Breast epithelium (tissue), 4 donors: ENCODE measurements at places on chromosomes 3 and 15. TPM values are rescaled to one million over a fixed set of nuclear protein-coding genes. Genes with fewer than 3 reads are reported as not detected.
A peak's percentile ranks its signal among the peaks of the same experiment; 100 is the strongest.

The ISLR2 gene
- not detected for total RNA-seq

The MCF2L2 gene
- total RNA-seq: 1.3 TPM

The ATP1B3 gene
- 47.2 TPM for total RNA-seq

The MLF1 gene
- total RNA-seq: 10.2 TPM

The GABRB3 gene
- 1.8 TPM for total RNA-seq

DNA sequence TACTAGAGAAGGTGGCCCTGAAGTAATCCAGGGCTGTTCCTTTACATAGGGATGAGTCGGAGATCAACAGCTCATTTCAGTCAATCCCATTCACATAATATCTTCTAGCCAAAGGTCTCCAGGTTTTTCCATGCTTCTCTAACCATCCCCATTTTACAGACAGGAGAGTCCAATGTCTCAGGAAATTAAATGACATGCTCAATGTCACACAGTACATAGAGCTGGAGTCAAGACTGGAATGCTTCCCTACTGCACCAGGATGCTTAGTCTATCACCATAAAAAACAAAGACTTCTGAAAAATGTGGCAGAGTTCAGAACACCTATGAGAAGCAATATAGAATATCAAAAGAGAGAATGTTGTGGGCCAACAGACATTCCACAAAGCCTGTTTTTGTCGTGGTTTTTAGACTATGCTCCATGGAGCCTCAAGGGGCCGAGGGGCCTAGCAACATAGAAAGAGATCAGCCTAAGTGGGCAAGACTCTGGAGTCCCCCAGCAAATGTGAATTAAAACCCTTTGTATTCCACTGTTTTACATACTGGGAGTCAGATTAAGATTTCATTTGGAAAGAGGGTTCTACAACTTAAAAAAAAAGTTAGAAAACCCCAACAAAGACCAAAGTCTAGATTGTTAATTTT is 122.0 kb downstream of the THRB start:
- H3K27me3 ChIP-seq: no peaks in the 10 kb centered on the region
- H3K36me3 ChIP-seq: no peaks in the 10 kb centered on the region
- no peak overlapping the region for H3K4me3 ChIP-seq

- no peaks in the 10 kb centered on the region for H3K4me1 ChIP-seq
- no peak overlapping the region for H3K27ac ChIP-seq
- H3K4me3 ChIP-seq: no peak overlapping the region
- no peak for DNase-seq
- H3K36me3 ChIP-seq: no peaks in the 10 kb centered on the region
- H3K27me3 ChIP-seq: no peaks in the 10 kb centered on the region
These were observed 266.2 kb downstream of the ZNF385D start for GRCh38 chr3:21484828-21485144.

DNA sequence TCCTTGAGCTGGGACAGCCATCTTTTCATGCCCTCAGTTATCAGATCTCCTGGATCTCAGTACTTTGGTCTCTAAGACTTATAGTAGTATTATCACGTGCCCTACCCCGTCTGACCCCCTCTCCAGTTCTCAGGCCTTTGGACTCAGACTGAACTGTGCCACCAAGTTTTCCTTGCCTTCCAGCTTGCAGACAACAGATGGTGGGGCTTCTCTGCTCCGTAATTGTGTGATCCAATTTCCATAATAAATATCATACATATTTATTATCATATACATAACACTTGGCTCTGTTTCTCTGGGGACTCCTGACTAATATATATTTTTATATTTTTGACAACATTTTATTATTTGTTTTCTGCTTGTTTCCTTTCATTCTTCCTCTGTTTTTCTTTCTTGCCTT is 458.8 kb upstream of the SEMA6D start:
- no peaks in the 10 kb centered on the region for H3K4me1 ChIP-seq
- no peak overlapping the region for H3K4me3 ChIP-seq
- H3K27me3 ChIP-seq: no peaks in the 10 kb centered on the region
- H3K27ac ChIP-seq: no peak overlapping the region
- DNase-seq: no peak

DNA sequence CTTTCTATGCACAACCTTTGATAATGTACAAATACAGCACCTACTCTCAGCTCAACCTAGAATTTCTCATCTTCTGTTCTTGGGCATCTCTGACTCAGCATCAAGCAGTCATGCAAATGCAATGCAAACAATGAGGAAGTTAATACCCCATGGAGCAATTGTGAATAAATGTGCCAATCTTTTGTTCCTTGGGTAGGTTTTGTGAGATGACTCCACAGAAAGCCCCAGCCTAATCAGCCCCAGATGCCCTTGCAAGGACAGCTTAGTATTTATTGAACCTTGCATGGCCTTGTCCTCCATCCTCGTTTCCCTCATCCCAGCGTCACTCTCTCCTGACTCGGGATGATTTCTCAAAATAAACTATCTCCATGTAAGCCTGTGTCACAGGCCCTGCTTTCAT is 494.7 kb upstream of the NECTIN3 start:
- DNase-seq: no peak
- no peaks in the 10 kb centered on the region for H3K27me3 ChIP-seq
- no peak overlapping the region for H3K4me3 ChIP-seq
- no peaks in the 10 kb centered on the region for H3K4me1 ChIP-seq
- no peak overlapping the region for H3K27ac ChIP-seq
- H3K36me3 ChIP-seq: no peaks in the 10 kb centered on the region

- DNase-seq: peak; percentile 79
- H3K4me1 ChIP-seq: no peaks in the 10 kb centered on the region
- H3K36me3 ChIP-seq: no peaks in the 10 kb centered on the region
- no peak overlapping the region for H3K4me3 ChIP-seq
- peak overlapping the region; percentile 70 for H3K27ac ChIP-seq
- no peaks in the 10 kb centered on the region for H3K27me3 ChIP-seq
These were observed 9.4 kb downstream of the SLC51B start for GRCh38 chr15:65054333-65055200.

- no peaks in the 10 kb centered on the region for H3K4me1 ChIP-seq
- DNase-seq: no peak
- no peak overlapping the region for H3K4me3 ChIP-seq
- H3K27me3 ChIP-seq: no peaks in the 10 kb centered on the region
- H3K27ac ChIP-seq: no peak overlapping the region
These were observed 52.1 kb downstream of the DNAH1 start for GRCh38 chr3:52367891-52368880.
